ENCODE measurements at places on chromosomes 7 and 10.

DNA sequence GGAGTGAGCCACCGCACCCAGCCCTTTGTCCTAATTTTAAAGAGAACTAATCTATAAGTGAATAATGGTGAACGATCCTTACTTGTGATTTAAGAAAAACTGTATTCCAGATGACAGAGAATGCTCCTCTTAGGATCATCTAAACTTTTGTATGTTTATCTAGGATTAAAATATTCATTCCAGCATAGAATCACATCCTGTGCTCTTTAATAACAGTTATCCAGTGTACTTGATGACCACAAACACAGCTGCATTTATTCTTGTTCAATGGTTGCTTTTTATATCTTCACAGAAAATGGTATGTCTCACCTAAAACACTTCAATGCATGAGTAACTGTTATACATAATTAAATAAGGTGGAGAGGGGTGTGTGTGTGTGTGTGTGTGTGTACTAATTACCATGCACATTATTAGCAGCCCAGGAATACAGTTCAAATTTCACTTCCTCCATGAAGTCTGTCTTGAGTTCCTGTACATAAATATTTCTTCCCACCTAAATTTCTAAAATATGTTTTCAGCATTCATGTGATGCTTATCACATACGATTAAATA is 38.5 kb upstream of the SEMA3C start:
- DNase-seq: peak; percentile 35

GRCh38 chr7:139494835-139495579 is 11.5 kb upstream of the KLRG2 start:
- DNase-seq: peak; percentile 22

- no peak for DNase-seq
These were observed 107.1 kb upstream of the GSDME start for GRCh38 chr7:24864214-24864817.

GRCh38 chr7:158325530-158326381 is 261.9 kb downstream of the PTPRN2 start:
- DNase-seq: no peak

DNA sequence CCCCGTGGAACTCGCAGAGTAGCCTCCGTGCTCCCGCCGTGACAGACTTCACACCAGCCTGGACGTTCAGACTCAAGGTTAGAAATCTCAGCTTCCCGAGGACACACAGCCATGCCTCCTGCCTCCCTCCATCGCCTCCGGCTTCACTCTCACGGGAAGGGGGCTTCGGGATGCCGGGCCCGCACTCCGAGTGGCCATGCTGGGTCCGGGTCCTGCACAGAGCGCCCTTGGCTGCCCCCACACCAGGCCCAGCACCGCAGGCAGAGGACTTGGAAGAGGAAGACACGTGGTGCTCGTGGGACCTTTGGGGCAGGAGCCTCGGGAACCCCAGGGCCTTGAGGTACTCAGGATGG is 89.8 kb downstream of the PDGFA start:
- no peak for DNase-seq

DNA sequence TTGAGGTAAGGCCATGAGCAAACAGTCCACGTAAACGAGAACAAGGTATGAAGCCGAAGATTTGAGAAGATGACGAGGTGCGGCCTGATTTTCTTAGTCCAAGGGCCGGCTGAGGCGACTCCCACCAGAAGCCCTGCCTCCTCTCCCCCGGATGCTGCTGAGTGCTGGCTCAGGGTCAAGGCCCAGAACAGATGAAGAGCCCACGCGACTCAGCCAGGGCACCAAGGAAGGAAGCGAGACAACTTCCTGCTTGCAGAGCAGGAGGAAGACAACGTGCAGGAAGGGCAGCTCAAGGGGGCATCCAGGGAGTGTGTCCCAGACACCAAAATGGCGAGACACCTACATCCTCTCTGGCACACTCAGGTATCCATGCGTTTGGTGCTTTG is 99.5 kb downstream of the CYTH3 start:
- DNase-seq: peak; percentile 25

DNA sequence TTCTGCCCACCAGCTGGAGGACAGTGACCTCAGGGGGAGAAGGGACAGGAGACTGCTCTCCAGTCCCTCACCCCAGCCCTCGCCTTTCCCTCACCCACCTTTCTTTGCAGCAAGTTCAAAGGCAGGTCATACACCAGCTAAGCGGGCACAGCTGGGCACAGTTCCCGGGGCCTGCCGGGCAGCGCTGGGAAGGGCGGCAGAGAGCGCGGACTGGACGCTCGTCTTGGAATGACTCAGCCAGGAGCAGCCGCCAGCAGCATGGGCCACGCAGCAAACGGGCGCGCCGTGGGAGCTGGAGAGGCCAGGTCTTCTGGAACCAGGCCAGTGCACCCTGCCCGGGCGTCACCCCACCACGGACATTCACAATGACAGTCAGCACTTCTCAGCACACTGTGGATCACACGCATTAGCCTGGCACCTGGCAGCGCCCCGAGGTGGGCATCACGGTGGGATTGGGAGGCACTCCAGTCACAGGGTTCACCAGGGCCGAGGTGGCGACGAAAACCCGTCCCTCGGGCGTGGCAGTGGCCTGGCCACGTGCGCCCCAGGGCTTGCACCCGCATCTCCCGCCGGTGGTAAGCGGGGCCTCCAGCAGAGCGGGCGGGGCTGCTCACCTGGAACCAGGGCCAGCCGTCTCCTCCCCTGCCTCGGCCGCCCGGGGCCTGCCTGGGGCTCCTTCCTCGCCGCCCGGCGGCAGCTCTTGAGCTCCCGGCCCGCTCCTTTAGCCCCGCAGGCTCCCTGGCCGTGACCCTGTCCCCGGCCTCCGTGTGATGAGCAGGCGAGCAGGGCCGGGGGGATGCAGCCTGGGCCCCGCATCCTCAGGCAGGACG is 29.0 kb upstream of the WDFY4 start:
- peak; percentile 73 for DNase-seq

DNA sequence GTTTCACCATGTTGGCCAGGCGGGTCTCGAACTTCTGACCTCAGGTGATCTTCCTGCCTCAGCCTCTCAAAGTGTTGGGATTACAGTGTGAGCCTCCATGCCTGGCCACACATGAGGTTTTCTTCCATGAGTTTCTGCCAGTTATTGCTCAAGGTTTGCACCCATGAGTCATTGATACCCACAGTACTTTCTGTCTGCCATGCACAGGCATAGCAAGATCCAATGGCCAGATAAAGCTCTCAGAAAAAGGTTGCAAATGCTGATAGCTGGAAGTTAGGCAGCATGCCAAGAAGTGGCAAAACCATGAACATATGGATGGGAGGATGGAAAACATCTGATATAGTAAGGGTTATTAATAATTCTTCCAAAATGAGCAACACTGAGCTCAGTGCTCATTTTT is 298.7 kb upstream of the NRG3 start:
- DNase-seq: no peak

DNA sequence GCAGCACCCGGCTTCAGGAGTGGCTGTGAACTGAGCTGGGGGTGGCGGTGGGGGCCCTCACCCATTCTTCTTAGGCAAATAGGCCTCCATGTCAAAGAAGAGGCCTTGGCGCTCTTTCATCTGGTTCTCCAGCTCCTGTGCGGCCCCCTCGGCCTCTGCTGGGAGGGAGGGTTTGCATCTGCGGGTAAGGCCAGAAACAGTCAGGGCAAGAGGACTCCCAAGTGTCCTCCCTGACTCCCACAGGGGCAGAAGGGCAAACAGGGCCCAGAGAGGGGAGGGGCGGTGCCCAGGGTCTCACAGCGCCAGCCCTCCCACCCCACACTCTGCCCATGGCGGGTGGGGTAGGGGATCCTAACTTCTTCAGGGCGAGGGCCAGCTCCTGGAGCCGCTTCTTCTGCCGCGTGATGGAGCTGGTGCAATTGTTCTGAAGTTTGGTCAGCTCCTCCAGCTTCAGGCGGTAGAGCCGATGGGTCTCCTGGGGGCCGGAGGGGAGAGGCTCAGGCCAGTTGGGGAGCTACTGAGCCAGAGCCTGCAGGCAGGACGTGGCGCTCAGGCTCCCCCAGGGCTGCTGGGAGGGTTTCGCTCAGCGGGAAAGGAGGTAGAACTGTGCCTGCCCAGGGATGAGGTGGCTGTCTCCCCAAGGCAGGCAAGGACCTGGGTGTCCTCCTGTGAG is 2.2 kb downstream of the TMEM120A start:
- DNase-seq: no peak

GRCh38 chr7:133015888-133016287 is 66.0 kb downstream of the CHCHD3 start:
- DNase-seq: no peak

DNA sequence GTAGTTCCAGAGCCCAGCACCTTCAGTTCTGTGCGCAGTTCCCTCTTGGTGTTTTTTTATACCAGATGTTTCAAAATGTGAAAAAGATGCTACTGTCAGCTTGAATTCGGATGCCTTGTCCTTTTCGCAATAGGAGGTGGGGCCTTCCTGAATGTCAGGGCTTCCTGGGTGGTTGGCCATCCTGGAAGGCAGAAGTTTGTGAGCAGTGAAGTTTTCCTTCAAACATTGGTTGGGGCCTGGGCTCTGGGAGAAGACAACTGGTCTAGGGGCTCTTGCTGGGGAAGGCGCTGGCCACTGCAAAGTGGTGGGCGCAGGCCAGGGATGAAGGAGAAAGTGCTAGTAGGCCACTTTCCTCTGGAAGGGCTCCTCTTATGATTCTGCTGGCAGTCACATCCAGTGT is 56.8 kb upstream of the JAZF1 start:
- no peak for DNase-seq

GRCh38 chr10:133467286-133467911 is 13.7 kb downstream of the SCART1 start:
- DNase-seq: no peak

DNA sequence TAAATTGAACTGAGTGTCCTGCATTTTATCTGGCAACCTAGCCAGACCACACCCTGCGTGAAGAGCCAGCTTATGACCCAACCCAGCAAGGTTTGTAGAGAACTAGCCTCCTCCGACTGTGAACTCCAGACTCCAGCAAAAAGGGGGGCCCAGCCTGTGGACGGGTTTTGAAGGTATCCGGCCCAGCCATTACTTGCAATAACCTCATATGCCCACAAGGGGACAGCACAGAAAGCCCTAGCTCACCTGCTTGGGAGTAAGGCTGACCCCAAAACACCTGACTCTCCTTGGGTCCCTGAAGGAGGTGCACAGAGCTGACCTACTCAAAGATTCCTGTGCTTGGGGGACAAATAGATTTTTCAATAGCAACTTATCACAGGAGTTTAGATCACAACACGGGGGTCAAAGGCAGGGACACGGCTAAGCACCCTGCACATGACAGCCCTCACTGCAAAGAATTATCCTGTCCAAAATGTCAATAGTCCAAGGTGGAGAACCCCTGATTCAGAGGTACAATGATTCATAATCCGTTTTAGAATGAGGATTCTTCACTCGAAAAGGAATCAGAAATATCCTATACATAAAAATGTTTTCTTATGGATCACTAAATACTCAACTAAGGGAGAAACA is 4.6 kb downstream of the TRPV6 start:
- peak; percentile 32 for DNase-seq

DNA sequence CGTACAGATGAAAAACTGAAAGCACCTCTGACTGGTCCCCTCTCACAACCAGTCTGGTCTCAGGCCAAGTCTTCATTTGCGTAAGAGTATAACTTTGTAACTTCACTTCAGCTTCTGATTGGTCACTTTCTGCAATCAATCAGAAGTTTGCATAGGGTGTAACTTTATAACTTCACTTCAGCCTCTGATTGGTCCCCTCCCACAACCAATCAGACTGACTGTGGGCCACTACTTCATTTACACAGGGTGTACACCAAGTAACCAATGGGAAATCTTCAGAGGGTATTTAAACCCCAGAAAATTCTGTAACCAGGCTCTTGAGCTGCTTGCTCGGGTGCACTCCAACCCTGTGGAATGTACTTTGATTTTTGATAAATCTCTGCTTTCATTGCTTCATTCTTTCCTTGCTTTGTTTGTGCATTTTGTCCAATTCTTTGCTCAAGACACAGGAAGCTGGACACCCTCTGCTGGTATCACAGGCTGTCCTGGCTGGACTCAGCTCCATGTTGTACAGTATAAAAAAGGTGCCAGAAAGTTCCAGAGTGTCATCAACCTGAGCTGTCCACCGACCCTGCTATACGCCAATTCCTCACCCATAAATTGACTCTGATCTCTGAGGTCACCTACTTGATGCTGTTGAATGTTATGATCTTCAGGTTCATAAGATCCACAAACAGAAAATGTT is 74.5 kb downstream of the COBL start:
- DNase-seq: no peak

- DNase-seq: peak; percentile 84
These were observed 1.8 kb upstream of the CCDC6 start for GRCh38 chr10:59907918-59908807.

GRCh38 chr10:76444034-76444800 is 1012.8 kb downstream of the LRMDA start:
- DNase-seq: no peak

DNA sequence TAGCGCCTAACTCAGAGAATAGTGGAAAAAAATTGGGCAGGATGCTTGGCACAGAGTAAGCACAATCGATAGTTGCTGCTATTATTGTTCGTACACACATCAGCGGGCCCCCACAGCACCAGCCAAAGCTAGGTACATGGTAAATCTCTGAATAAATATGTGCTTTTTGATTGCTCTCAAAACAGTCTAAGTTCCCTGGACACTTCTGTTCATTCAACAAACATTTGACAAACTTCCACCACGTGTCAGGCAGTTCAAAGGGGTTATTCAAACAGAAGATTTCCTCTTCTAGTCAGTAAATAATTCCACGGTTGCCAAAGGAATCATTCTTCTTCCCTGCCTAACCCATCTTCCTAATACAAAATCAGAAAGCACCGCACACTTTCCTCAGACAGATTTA is 150.8 kb downstream of the DGKI start:
- DNase-seq: no peak

DNA sequence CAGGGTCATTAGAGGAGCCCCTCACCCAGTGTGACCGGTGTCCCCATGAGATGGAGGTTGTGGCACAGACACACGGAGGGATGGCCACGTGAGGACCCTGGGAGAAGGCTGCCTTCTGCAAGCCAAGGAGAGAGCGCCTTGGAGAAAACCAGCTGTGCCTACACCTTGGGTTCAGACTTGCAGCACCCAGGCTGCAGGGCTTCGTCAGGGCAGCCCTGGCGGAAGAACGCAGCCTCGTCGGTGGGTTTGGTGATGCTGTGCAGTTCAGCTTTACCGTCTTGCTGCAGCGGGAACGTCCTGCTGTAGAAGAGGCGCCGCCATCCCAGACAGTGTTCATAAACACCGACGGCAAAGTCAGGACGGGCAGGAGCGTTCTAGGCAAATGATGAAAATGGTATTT is 89.3 kb downstream of the MGMT start:
- DNase-seq: no peak

GRCh38 chr10:7819121-7819460 is 786 bp downstream of the TAF3 start:
- peak; percentile 63 for DNase-seq

DNA sequence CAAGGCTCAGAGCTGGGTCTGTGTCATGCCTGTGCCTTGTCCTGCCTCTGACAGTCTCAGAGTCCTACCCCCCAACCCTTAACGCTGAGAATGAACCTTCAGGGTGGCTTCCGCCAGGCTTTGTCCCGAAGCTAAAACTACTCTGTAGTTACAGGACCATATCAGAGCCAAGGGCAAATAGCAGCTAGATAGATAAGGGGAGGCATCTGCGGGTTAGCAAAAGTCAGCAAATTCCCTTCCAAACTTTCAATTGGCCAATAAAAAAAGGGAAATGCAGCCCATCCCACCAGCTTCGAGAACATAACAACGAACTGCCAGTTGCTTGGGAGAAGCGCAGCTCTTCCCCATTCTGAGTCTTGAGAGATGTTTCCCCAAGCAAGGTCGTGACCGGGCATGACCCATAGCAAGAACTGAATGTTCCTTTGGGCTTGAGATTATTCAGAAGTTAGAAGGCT is 17.7 kb downstream of the CCL24 start:
- DNase-seq: no peak

- no peak for DNase-seq
These were observed 11.1 kb downstream of the HTR7 start for GRCh38 chr10:90846746-90847145.

Measured in EH (cell line).